HL-60 (cell line): ENCODE measurements at places on chromosomes 11 and 22.

DNA sequence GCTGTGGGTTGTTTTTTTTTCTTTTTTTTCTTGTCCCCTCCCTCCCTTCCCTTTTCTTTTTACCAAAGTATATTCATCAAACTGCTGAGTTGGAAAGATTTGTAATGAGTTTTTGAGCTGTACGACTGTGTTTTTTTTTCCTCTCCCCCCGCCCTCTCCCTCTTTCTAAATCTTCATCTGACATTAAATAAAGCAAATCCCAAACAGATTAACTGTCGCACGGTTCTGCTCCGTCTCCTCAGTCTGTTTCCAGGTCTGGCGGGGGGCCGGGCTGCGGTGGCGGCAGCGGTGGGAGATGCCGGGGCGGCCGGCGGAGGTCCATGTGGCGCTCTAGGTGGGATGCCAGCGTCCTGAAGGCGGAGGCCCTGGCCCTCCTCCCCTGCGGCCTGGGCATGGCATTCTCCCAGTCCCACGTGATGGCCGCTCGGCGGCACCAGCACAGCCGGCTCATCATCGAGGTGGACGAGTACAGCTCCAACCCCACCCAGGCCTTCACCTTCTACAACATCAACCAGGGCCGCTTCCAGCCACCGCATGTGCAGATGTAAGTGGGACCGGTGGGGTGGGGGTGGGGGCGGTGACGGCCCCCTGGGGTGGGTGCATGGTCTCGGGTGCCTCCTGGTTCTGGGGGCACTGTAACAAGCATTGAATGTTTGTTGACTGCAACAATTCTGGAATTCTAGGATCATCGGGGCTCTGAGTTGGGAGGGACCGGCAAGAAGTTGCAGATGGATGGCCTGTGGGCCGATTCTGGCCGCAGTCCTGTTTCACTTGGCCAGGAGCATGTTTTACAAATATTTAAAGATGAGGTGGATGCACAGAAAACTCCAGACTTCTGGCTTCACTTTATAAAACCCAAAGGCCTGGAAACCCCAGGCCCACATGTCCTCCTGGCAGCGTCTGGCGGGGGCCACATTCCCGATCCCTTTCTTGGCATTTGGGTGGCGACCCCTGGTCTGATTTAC, 13.1 kb downstream of the MPPED1 start:
- no peak for DNase-seq

DNA sequence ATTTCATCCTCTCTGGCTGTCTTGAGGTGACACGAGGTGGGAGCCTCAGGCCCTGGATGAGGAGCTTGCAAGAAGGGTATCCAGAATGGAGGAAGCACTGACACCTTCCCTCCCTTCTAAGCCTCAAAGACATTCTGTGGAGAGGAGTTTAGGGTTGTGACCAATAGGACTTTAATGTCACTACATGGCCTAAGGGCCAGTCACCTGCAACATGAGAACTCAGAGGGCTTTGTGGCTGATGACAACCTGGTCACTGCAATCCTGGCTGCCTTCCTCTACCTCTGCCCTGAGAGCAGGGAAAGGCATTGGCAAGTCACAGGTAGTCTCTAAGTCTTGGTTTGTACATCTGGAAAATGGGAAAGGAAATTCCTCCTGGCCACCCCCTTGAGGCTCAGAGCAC, 33.7 kb downstream of the PISD start:
- DNase-seq, result no peak

DNA sequence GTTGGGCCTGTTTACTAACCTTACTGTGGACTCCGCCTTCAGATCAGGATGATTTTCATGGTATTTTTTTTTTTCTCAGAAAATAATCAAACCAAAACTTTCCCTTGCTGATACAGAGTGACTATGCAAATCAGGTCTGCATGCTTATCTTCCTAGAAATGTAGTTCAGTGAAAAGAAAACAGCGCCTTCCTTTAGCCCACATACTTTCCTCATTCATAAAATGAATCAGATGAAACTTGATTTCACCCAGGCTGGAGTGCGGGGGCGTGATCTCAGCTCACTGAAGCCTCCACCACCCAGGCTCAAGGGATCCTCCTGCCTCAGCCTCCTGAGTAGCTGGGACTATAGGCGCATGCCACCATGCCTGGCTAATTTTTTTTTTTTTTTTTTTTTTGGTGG, 26.0 kb downstream of the ZNRF3 start:
- DNase-seq, result no peak

- DNase-seq, result no peak
These were observed 32.2 kb downstream of the ELMOD1 start for GRCh38 chr11:107623183-107623582.

GRCh38 chr22:46066691-46067090, 83.6 kb upstream of the PPARA start:
- no peak for DNase-seq

GRCh38 chr11:61650781-61651571, 29.2 kb upstream of the DAGLA start:
- DNase-seq, result no peak

- DNase-seq, result no peak
These were observed 42.5 kb downstream of the AP2A2 start for GRCh38 chr11:967995-968751.

GRCh38 chr22:35231585-35232084, 25.7 kb upstream of the HMGXB4 start:
- DNase-seq, result peak; percentile 74

- DNase-seq, result no peak
These were observed 46.3 kb downstream of the TRAF6 start for GRCh38 chr11:36463781-36464180.

DNA sequence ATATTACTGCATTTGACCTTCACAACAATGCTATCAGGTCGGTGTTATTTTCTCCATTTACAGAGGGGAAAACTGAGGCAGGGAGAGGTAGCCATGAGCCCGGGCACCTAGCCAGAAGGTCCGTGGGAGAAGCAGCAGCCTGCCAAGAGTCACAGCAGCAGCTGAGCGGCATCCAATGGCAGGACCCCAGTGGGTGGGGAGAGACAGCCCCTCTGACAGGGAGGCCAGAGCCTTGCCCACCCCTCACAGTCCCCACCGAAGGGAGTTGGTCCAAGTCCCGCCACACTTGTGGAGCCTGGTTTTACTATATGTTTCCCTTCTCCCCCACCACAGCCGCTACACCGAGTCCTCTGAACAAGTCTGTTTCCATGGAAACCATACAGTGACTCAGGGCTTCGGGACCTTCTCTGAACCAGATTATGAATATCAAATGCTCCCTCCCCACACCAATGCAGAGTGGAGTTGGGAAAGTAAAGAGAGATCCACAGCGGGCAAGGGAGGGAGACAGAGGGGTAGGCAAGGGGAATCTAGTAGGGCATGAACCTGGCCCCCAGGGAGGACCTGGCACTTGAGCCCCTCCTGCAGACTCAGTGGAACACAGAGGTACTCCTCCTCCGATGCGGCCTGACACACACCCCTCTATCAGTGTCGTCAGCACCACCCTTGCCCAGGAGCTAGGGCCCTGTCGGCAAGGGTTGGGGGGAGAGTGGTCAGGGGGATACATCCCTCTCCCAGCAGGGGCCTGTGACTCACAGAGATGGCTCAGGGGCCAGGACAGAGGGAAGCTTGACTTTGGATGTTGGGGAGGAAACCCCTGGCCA, 2.5 kb downstream of the CHST1 start:
- DNase-seq, result no peak

DNA sequence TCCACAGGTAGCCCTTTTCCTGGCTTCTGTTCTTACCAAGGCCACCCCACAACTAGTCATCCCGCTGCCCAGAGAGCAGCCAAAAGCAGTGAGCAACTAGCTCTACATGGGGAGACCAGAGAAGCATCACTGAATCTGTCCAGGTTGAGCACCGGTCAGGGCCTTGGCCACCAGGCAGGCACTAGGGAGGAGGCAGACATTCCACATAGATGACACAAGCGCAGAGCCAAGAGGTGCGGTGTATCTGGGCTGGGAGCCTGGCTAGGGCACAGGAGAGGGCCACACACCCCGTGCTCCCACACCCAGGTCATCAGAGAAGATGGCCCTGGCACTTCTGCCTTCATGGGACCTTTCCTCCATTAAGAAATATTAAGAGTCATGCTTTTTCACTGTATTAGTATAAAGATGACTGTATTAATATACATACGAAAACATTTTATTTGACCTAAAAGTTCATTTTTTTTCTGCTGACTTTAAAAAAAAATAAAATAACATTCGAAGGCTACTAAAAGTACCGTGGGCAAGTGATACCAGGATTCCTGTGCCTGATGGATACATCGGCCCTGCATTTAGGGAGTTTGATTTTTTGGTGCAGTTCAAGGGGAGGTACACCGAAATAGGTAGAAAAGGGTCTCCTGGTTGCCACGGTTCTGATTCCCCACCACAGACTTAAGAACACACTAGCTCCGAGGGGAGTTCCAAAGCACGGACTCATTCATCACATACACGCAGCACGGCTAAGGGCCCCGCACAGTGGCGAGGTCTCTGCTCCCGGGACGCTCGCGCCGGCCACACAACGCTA, 1.2 kb downstream of the DGCR2 start:
- DNase-seq, result no peak

- no peak for DNase-seq
These were observed 83.9 kb upstream of the PARVA start for GRCh38 chr11:12293486-12293885.

DNA sequence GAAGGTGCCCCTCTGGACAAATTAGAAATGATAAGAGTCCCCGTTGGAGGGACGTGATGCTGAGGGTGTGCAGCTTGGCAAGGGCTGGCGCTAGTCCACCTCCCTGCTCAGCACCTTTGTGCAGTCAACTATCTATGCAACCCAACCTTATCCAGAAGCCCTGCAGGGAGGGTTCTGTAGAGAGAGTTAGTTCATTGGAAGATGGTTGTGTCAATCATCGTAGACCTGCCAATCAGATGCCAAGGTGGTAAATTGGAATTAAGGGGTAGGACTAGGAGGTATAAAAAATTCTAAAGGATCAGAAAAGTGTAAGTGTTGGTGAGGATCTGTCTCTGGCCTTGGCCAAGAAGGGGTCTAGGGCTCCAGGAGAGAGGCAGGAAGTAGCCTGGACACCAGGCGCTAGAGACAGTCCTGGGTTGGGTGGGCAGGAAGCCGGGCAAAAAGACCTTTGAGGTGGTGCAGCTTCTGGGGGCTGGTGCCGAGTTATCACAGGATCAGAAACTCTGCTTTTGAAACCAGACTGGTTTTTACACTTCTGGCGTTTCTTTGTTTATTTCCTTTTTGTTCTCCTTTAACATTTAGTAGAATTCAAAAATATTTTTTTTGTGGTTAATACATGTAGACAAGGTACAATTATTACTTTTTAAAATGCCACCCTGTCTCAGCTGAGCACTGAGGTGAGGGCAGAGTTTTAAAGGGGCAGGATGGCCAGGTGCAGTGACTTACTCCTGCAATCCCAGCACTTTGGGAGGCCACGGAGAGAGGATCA, 1.6 kb downstream of the C1QTNF6 start:
- peak; percentile 25 for DNase-seq

- no peak for DNase-seq
These were observed 704.8 kb downstream of the DLG2 start for GRCh38 chr11:84922212-84922805.

GRCh38 chr11:14232652-14233051, 126.3 kb downstream of the RRAS2 start:
- DNase-seq, result no peak

GRCh38 chr22:37569921-37570660, 9.8 kb downstream of the LGALS2 start:
- DNase-seq, result no peak

- no peak for DNase-seq
These were observed 67.0 kb downstream of the MAML2 start for GRCh38 chr11:96275801-96276594.

DNA sequence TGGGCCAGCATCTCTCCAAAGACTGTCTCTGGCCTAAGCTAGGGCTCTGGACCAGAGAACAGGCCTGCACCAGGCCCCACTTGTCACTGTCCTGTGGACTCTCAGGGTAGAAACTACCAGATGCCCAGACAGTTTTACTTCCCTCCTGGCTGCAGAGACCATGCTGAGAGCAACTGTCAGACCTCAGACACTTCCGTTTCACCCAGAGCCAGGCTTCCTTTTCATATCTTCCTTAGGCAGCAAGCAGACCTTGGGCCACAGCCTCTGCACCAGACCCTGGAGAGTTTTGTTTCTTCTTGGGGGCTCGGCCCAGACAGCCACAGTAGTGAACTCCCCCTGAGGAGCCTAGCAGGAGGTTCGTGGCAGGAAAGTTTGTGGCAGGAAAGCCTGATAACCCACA, 12.1 kb upstream of the FCHSD2 start:
- DNase-seq, result peak; percentile 85

- peak; percentile 27 for DNase-seq
These were observed 54.7 kb upstream of the CCDC188 start for GRCh38 chr22:20205464-20205963.

- no peak for DNase-seq
These were observed 3.8 kb upstream of the SHISAL1 start for GRCh38 chr22:44316393-44317122.

DNA sequence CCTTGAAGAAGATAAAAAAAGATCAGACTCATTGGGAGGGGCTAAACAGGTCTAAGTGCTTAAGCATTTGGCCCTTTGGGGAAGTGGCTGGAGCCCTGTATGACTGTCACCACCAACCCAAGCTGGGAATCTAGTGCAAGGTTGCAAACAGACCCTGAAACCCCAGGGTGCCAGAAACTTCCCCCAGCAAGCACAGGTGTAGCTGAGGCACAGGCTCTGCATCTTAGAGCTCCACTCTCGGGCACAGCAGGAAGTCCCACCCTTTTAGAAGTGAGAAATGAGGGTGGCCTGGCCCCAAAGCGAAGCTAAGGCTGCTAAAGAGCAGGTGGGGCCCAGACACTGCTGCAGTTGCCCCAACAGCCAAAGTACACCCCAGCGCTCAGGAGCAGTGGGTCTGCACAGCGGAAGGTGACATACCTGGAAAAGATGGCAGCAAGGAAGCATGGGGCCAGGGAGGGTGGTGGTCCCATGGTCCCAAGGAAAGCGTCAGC, 5.8 kb upstream of the KDM2A start:
- peak; percentile 65 for DNase-seq

GRCh38 chr11:123261345-123262106, 66.5 kb upstream of the CLMP start:
- peak; percentile 24 for DNase-seq

GRCh38 chr11:12433571-12434324, 56.4 kb downstream of the PARVA start:
- DNase-seq, result no peak

GRCh38 chr11:103889679-103890078, 146.8 kb upstream of the DDI1 start:
- DNase-seq, result no peak

- no peak for DNase-seq
These were observed 2.1 kb downstream of the HBD start for GRCh38 chr11:5232176-5232575.
